ENCODE measurements at places on chromosomes 11 and 22.

DNA sequence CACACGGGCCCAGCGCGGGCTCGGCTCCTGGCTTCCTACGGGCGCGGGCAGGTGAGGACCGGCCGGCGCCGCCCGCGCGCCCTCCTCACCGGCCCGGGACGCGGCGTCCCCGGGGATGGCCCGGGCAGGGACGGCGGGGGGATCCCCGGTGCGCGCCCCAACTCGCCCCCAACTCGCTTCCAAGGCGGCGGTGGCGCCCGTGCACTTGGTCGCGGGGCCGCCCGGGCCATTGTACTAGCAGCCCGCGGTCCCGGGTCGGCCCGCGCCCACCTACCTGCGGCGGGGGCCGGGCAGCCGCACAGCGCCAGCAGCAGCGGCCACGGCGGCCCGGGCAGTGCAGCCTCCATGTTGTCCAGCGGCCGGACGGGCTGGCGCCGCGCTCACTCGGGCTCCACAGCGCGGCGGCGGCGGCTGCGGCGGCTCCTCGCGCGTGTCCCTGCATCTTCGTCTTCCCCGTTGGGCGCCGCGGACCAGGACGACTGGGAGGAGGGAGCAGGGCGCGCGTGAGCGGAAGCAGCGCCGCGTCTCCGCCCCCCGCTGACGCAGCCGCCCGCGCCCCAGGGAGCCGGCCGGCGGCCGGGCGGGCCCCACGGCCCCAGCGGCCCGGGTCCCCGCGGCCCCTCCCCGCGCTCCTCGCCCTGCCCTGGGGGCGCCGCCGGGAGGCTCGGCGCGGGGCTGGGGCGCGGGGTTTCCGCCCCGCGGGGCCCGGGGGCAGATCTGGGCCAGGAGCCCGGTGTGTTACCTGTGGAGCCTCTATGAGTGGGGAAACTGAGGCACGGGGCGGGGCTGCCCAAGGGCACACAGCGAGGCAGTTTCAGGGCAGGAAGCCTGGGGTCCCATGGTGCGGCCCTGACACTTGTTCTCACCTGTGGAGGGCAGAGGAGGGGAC, 159.3 kb upstream of the GRK3 start:
- DNase-seq: peak; percentile 65

GRCh38 chr11:124153821-124154220, 29.3 kb upstream of the OR10D3 start:
- no peak for DNase-seq

GRCh38 chr22:46352691-46353386, 17.3 kb downstream of the TRMU start:
- DNase-seq: no peak

- no peak for DNase-seq
Measured at GRCh38 chr22:38110008-38110862, at the start of gene BAIAP2L2. Gene BAIAP2L2 (minus strand): TSS chr22:38110684. CDS start chr22:38110525, 159 bp downstream.

DNA sequence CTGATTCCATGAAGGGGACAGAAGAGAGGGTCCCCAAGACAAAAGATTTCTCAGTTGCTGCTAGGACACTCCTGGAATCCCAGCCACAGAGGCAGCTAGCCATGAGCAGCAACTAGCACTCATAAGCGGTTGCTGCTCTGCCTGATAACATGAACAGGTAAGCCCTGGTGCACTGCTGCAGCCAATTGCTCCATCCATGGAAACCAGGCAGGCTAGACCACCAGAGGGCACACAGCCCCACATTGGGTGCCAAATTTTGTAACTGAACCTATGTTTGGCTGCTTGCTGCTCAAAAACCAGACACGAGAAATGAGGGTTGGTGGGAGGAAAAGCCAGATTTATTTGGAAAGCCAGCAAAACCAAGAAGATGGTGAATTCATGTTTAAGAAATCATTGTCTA, 21.9 kb upstream of the QSER1 start:
- peak; percentile 35 for DNase-seq

- peak; percentile 84 for DNase-seq
Measured at GRCh38 chr11:63837027-63837688, 1.8 kb upstream of the MARK2 start.

- DNase-seq: no peak
Measured at GRCh38 chr11:39651857-39652461, 1807.5 kb downstream of the LRRC4C start.

- no peak for DNase-seq
Measured at GRCh38 chr22:30313527-30314363, 13.0 kb downstream of the TBC1D10A start.

DNA sequence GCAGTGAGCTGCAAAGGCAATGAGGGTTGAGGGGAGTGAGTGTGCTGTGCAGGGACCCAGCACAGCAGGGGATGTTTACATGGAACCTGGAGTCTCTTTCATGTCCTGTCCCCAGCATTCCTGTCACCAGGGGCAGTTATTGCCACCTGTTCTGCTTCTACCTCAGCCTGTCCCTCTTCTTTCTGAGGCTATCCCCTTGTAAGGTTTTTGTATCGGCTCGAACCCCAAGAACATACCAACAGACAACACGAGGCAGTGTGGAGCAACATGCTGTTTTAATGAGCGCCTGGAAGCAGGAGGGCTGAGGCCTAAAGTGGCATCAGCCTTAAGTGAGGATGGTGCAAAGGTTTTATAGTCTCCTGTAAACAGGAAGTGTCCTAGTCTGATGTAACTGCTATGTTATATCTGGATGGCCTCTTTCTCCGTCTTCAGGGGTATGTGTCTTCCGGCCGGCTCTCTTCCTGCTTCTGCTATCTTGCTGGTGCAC, 3.9 kb downstream of the SCGB2A2 start:
- no peak for DNase-seq

- no peak for DNase-seq
Measured at GRCh38 chr22:49582678-49583077, 245.0 kb downstream of the BRD1 start.

GRCh38 chr22:29332886-29333496, 17.5 kb upstream of the RASL10A start:
- no peak for DNase-seq

GRCh38 chr22:32897400-32897799, 95.9 kb downstream of the TIMP3 start:
- DNase-seq: no peak

DNA sequence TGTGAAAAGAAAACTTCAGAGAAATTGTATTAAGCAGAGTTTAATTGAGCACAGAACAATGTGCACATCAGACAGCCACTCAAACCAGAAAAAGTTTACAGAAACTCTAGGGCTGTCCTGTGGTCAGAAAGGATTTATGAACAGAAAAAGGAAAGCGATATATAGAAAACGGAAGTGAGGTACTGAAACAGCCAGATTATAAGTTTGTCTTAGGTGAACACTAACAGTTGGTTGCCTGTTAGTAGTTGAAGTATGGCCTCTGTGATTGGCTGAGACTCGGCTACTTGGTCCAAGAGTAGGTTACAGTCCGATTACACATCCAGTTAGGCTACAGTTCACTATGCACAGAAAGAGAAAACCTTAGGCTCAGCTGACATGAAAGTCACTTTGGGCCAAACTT, 1232.5 kb upstream of the RAG2 start:
- no peak for DNase-seq

- no peak for DNase-seq
Measured at GRCh38 chr11:120869516-120870011, 154.3 kb upstream of the TBCEL start.

DNA sequence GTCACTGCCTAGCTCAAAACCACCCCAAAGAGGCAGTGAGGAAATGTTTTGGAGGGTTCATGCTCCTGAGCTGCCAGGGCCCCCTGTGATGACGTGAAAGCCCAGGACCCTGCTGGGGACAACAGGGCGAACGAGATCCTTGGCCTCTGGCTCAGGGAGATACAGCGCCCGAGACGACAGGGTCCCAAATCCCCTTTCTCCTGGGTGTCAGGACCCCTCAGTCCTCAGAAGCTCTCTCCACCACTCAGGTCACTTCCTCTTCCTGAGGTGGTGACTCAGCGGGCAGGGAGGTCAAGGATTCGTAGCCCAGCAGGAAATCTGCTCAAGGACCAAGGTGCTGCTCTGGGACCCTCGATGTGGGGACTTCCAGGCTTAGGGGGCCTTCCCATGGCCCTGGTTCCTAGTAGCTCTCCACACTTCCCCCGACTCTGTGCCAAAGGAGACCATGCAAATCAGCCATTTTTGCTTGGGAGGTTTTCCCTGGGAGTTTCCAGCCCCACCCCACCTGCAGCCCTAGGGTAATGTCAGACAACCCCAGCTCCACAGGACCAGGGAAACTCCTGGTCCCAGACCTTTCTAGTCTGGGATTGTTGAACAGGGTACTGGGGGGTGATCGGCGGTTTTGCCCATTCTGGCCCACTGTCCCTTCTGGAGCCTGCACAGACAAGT, 12.8 kb downstream of the BCL9L start:
- DNase-seq: peak; percentile 45

DNA sequence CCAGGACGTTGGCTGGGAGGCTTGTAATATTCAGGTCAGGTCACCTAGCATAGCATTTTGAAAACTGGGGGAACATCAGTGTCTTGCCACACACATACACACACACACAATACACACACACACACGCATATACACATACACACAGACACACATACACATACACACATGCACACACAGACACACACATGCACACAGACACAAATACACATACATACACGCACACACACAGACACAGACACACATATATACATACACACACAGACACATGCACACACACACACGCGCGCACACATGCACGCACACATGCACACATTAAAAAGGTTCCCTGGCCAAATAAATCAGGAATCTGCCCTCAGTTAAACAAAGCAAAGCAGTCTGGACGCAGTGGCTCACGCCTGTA, 12.5 kb downstream of the MYBPC3 start:
- DNase-seq: no peak

DNA sequence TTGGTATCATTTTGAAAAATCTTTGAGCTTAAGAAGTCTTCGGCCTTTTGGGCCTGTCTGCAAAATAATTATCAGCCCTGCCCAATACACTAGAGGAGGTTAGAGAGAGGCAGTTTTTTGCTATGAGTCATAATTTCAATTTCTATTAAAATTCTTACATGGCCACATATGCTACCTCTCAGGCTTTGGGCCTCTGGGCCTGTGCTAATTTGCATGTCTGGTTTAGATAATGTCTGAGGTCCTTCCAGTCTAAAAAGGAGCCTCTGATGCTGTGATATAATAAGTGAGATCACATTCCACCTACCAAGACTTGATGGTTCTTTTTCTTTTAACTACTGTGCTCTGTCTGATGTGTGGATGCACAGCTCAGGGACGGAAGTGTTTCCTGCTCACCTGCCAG, 70.8 kb downstream of the KCNJ1 start:
- no peak for DNase-seq

DNA sequence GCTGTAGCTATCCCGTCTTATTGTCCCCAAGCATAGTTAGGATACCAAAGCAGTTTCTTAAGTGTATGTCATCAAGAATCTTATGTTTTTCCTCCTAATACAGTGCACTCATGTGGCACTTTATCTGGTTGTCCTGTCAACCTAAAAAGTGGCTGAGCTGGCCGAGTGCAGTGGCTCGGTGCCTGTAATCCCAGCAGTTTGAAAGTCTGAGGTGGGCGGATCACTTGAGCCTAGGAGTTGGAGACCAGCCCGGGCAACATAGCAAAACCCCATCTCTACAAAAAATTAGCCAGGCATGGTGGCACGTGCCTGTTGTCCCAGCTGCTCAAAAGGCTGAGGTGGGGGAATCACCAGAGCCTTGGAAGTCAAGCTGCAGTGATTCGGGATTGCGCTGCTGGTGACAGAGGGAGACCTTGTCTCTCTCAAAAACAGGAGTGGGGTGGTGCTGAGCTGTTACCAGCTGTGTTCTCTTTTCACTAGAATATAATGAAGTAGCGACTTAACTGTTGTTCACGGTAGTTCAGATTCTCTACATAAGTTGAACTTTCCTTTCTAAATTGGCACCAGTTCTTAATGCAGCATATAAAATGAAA, 48.1 kb downstream of the EP300 start:
- DNase-seq: no peak

GRCh38 chr11:126891556-126892217, 108.9 kb downstream of the KIRREL3 start:
- no peak for DNase-seq

DNA sequence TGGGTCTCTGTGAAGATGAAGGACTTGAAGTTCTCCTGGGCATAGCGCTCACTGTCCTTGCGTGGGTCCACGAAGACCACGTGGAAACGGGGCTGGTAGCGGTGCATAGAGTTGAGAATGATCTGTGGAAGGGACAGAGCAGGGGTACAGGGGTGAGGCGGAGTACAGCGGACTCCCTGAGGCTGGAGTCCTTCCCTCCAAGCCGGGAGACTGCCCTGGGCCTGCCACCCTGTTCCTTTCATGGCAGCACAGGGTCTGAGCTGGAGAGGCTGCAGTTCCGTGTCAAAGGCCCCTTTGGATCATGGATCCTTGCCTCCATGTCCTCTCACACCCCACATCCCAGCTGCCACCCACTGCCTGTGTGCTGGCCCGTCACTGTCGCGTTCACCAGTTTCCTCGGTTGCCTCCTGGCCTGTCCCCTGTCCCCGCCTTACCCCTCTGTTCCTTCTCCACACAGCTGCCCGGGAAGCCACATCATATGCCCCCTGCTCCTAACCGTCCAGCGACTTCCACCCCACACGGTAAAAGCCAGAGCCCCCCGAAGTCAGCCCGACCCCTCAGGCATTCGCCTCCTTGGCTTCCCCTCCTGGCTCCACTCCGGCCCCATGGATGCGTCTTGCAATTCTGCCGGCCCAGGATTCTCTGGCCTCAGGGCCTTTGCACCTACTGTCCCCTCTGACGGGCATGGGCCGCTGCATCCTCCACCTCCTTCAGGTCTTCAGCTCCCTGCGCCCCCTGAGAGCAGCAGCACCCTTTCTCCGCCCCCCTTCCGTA, 3.4 kb upstream of the NUDT8 start:
- no peak for DNase-seq

GRCh38 chr11:19838994-19839768, 126.5 kb downstream of the NAV2 start:
- no peak for DNase-seq

DNA sequence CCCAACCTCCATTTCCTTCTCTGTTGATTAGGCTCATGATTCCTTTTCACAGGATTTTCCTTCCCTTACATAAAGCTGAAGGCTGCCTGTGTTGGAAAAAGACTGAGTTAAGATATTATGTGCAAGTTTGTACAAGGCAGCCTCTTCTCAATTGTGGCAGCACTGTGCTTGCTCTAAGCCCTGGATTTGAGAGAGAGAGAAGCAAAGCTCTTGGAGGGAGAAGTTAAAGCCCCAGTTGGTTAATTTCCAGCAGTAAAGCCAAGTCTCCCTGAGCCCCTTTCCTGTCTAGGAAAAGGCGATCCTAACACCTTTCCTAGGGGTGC, 128.3 kb upstream of the SESN3 start:
- DNase-seq: no peak

GRCh38 chr11:114447444-114447843, 8.2 kb downstream of the REXO2 start:
- DNase-seq: no peak

DNA sequence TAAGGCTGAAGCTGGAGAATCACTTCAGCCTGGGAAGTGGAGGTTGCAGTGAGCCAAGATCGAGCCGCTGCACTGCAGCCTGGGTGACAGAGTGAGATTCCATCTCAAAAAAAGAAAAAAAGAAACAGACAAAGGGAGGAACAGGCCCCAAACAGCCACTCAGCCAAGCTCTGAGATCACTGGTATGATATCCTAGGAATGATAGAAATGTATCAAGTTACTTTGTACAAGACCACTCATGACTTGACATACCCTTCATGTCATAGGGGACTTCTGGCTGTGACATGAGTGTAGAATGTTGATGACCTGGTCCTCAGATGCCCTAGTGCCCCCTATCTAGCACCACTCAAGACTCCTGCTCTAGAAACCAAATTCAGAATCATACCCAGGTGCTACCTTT, 216.5 kb downstream of the NAV2 start:
- no peak for DNase-seq

- no peak for DNase-seq
Measured at GRCh38 chr11:92550411-92550810, 325.8 kb downstream of the FAT3 start.
